ENCODE measurements at places on chromosomes 1 and 21.

DNA sequence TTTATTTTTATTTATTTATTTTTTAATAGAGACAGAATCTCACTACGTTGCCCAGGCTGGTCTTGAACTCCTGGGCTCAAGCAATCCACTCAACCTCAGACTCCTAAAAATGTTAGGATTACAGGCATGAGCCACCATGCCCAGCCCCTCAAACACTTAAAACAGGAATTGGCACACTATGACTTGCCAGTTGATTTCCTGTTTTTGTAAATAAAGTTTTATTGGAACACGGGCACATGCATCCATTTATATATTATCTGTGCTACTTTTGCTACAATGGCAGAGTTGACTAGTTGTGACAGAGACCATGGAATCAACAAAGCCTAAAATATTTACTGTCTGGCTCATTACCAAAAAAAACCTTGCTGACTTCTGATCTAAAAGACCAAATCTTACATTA lies 16.0 kb upstream of the YRDC start:
- no peak for DNase-seq

DNA sequence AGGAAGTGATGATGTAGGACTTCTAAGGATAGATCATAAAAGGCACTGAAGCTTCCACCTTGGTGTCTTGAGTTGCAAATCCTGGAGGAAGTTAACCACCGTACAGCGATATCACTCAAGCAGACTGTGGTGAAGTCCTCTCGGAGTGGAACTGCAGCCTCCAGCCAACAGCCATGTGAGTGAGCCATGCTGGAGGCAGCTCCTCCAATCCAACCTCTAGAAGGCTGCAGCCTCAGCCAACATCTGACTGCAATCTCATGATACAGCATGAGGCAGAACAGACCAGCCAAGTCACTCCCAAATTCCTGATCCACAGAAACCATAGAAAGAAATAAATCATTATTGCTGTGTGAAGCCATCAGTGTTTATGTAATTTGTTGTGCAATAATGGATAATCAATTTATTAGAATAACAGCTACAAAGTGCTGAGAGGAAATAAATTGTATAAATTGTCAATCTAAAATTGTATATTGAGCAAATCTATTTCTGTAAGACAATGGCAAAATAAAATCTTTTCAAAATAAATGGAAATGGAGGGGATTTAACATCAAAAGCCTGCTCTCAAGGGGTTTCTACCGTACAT lies 65.0 kb downstream of the PRSS38 start:
- no peak for DNase-seq

- peak; percentile 50 for DNase-seq
These were observed 2.7 kb upstream of the SSX2IP start for GRCh38 chr1:84693005-84693404.

DNA sequence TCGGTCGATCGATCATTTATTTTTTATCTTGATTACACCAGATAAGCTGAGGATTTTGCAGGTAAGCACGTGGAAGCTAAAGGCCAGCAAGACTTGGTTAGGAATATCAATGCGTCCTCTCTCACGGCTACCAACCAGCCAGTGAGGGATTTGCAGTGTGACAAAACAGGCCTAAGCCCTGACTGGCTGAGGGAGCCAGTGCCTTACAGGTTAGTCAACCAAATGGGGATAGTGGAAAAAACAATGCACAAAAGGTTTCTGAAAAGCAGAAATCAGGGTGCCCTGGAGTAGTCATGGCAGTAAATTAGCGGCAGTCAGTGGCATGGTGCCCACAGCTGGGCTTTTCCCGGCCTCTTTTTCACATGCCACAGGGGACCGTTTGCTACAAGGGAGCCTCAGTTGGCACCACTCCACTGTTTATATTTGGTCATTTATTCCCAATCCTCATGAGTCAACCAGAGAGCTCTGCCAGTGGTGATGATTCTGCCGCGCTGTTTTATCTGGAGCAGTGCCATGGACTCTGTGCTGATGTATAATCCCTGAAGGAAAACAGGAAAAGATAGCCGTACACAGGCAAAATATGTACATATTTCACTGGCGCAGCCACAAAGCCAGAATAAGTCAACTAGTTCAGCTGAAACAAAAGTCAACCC lies 167.6 kb downstream of the RHOU start:
- DNase-seq: no peak

DNA sequence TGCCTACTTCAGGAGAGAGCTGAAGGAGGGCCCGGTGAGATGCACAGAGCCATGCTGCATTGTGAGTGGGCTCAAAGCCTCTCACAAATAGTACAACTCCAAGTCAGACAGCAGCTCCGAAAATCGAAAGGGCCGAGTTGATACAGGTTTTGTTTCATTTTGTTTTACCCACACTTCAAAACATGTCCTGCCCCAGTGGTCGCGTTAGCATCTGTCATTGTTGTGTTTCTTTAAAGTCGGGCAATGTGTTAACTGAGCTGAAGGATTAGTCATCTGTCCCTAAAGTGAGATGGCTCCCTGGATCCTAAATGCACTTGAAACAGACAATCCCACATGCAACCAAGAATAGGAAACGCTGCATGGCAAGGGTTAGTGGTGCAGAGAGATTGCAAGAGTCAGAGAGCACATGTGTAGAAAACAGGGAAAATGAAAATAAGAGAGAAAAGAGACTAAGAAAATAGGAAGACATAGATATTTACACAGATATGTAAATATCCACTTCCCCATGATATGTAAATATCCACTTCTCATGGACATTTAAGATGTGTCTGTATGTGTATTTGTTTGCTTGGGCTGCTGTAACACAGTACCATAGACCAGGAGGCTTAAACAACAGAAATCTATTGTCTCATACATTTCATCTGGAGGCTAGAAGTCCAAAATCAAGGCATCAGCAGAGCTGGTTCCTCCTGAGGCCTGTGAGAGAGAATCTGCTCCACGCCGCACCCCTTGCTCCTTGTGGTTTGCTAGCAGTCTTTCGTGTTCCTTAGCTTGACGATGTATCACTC lies 131.4 kb upstream of the RAB4A start:
- no peak for DNase-seq

DNA sequence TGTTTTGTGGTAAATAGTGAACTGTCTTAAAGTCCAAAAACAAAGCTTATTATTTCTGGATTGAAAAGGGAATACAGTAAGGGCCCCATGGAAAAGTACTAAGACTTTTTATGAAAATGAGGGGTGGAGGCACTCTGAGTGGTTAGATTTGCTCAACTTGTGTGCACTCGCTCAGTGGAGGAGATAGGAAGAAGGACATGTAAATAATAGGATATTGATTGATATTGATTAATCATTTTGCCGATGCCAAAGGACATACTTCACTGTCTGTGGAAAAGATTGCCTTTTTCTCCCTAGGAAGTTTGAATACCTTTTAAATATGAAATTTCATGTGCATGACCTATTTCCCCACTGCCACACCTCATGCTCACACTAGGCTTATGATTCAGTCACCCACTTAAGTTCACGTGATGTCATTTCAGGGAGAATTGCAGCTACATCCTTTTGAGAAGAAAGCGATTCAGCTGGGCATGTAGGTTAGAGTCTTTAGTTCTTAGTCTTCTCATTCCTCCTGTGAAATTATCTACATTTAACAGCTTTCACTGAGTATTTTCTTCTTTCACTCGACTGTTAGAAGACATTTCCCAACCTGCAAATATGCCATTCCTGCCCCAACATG lies 5.0 kb downstream of the MTR start:
- DNase-seq: no peak

GRCh38 chr1:211482306-211482705 lies 9.7 kb downstream of the RD3 start:
- no peak for DNase-seq

GRCh38 chr1:12480748-12481362 lies 137.2 kb downstream of the DHRS3 start:
- peak; percentile 17 for DNase-seq

- DNase-seq: no peak
These were observed 35.8 kb upstream of the RIPK4 start for GRCh38 chr21:41802684-41803083.
